Non-pigmented ciliary epithelial cell (primary cell): ENCODE measurements at places on chromosomes 16 and 17.

DNA sequence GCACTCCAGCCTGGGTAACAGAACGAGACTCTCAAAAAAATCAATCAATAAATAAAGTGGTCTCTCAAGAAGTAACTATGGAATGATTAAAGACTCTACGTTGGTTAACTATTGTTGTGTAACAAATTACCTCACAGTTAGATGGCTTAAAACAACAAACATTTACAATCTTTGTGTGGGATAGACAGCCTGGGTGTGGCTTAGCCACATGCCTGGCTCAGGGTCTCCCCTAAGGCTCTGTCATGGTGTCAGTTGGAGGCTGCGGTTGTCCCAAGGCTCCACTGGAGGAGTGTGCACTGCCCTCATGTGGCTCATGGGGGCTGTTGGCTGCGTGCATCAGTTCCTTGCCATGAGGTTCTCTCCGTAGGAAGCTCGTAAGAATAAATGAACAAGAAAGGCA is 294.5 kb downstream of the SNX29 start:
- no peak for DNase-seq

DNA sequence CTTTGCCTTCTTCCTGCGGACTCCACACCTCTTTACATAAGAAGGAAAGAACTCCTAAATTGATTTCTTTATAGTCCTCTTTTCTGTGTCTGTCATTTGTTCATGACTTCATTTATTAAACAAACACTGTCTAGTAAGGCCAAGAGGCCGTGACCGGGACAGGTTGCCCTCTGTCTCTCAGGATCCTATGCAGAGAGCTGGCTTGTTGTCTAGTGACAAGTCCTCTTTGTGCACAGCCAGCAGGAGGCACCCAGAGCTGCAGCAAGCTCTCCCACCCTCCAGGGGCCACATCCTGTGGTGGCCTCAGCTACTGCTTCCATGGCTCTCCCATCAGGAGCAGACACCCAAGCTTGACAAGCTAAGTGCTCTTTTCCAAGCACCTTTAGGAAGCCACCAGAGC is 50.6 kb downstream of the PLD6 start:
- DNase-seq = no peak

DNA sequence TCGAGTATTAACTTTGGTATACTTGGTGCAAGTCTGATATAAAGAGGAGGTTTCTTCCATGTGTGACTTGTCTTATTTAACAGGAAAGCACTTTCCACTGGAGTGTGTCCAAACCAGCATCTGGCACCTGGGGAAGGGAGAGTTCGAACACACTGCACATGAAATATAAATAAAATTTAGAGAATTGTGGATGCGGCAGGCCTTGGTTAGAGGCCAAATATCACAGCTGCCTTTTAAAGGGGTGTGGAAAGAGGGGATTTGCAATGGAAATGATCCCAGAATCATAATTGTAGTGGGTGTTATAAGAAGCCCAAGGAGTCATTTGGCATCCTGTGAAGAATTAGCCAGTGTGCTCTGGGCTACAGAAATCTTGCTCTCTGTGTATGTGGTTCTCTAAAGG is 4.3 kb upstream of the NXN start:
- no peak for DNase-seq

DNA sequence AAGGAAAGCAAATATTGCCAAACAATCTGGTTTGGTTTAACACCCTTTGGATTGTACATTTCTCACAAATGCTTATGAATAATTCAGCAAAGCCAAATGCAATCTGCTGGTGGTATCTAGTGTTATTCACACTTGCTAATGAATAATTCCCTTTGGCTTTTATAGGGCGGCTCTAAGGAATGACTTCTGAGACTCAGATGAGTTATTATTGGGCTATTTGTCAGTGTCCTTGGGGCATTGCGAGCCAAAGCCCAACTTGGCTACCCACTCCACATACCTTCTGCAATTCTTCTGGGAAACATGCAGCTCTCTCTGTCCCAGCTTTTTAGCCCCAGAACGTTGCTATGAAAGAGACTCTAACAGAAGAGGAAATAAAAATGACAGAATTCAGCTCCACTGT is 41.1 kb downstream of the FTO start:
- no peak for DNase-seq

GRCh38 chr17:69909389-69909788 is 165.6 kb upstream of the KCNJ16 start:
- DNase-seq = no peak
